ENCODE measurements at places on chromosomes 4 and X. TPM values are rescaled to one million over a fixed set of nuclear protein-coding genes. Genes with fewer than 3 reads are reported as not detected.

DNA sequence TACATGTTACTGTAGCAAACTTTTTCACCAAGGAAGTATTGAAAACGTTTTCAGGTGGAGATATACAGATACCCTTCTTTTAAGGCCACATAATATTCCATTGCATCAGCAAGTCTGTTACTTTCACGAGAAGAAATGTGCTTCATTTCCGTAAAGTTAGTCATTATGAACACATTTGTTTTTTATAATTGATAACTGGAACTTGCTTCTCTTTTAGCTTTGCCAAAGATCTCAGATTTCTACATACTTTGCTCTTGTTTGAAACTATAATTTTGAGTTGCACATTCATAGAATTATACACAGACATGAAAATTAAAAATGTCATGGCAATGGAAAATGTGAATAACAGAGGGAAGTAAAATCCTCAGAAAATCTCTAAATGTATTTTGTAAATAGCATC is 128.7 kb upstream of the GIMD1 start:
- no peak for DNase-seq

- no peak for DNase-seq
Measured at GRCh38 chrX:27057883-27058282, 405.3 kb downstream of the PPP4R3C start.

GRCh38 chr4:31069151-31069550 is 349.0 kb downstream of the PCDH7 start:
- no peak for DNase-seq

DNA sequence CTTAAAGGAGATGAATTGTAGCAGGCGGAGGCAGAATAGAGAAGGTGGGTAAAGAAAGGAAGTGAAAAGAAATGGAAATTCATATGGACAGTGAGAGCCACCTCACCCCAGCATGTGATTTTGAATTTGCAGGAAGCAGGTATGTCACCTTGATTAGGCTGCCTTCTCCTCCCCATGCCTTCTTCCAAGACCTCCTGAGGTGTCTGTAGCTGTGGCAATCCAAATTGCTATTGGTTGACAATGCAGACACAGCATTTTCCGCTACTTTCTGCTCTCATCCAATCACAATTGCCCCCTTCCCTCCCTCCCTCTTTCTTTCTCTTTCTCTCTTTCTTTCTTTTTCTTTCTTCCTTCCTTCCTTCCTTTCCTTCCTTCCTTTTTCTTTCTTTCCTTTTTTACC is 38.5 kb downstream of the RAB33B start:
- DNase-seq = no peak

GRCh38 chrX:39907964-39908661 is 189.6 kb downstream of the BCOR start:
- no peak for DNase-seq

GRCh38 chr4:113673450-113673849 is 88.1 kb downstream of the CAMK2D start:
- DNase-seq = peak; percentile 9

DNA sequence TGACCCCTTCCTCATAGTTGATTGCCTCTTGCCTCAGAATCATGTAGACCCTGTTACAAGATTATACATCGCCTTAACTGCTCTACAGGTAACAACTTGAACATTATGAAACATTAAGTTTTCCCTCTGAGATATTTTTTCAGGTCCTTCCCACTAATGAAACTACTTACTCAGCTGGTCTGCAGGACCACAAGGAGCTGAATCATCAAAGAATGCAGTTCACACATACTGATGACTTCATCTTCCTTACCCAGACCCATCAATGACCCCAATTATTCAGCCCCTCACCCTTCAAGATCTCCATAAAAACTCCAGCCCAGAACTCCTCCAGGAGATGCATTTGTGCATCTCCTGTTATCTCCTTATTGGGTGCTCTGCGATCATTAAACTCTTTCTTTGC is 720.9 kb downstream of the RAPGEF2 start:
- no peak for DNase-seq

GRCh38 chr4:186820391-186820891 is 96.8 kb upstream of the FAT1 start:
- no peak for DNase-seq

GRCh38 chr4:132284910-132285426 is 864.1 kb upstream of the PCDH10 start:
- no peak for DNase-seq

- no peak for DNase-seq
Measured at GRCh38 chr4:99447513-99447912, 12.4 kb upstream of the ADH7 start.

DNA sequence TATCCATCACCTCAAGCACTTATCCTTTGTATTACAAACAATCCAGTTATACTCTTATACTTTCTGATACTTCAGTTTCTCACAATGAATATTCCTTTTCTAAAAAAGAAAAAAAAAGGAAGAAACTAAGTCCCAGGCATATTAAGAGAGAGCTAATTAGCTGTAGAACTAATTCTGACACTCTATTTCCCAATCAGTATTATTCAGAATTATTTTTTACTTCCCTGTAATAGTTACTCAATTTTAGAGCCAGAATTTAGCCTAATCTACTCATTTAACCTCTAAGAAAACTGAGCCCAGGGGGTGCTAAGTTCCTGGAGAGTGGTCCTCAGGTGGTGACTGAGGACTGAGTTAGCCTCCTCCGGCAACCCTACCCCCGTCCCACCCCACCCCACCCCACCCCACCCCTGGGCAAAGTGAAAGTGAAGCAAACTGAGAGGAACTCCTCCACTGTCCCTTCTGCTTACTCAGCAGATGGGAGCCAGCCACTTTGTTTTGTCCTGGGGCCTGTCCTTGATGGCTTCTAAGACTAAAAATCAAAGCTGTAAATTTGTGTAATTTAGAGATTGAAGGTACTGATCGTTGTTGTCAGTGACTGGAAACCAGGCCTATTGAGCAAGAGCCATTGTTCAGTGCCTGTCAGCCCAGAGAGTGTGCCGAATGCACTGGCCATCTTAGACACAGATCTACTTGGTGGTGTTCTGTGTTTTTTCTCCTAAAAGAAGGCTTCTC is 162.1 kb downstream of the CBR4 start:
- no peak for DNase-seq

- DNase-seq = no peak
Measured at GRCh38 chr4:120526033-120526432, 396.5 kb downstream of the PRDM5 start.

DNA sequence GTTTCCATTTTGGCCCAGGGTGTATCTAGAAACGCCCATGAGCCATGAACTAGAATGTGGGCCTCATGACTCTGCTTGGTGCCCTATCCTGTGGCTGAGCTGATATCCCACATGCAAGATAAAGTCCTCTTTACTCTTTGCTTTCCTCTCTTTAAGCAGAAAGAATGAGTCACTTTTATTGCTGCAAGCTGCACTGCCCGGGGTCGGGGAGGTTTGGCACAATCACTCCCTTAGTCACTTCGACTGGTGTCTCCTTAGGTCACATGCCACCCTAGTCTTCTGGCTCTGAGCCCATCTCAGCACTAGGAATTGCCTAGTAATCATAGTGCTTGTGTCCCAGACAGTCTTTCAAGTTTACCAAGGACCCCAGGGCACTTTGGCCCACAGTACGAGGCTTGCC is 75.1 kb upstream of the CXorf66 start:
- no peak for DNase-seq

DNA sequence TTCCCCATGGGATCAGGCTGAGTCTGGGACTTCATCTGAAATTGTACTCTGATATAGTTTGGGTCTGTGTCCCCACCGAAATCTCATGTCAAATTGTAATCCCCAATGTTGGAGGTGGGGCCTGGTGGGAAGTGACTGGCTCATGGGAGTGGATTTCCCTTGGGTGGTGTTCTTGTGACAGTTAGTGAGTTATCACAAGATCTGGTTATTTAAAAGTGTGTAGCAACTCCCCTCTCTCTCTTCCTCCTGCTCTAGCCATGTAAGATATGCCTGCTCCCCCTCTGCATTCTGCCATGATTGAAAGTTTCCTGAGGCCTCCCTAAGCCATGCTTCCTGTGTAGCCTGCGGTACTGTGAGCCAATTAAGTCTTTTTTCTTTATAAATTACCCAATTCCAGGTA is 61.0 kb downstream of the RASGEF1B start:
- no peak for DNase-seq

DNA sequence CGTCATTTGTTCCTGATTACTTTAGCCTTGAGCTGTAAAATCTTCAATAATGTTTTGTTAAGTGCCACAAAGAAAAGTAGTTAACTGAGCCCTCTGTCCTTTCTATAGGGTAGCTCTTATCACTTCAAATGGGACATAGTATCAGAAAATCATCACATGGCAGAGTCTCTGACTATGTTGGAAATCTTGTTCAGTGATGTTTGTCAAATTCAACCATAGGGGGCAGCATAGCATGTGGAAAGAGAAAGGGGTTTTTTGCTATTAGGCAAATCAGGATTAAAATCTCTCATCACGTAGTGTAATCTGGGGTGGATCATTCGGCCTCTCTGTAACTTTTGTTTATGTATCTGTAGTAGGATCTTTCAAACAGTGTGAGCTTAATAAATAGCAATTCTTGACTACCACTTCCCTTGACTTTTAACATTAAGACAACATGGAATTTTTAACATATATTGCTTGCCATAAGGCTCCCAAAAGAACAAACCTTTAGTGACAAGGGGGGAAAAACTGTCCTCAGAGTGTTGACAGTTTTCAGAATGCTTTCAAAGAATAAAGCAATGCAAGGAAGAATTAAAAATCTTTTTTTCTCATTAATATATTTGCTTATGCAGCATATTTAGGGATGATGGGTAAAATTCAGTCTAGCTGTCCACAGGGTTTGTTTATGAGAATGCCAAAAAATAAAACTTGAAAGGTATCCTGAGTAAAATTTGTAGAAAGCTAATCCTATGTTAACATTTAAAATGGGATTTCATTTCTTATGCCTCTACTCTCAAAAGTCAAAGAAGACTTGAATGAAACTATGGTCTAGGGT is 127.2 kb downstream of the FBXW7 start:
- peak; percentile 49 for DNase-seq

DNA sequence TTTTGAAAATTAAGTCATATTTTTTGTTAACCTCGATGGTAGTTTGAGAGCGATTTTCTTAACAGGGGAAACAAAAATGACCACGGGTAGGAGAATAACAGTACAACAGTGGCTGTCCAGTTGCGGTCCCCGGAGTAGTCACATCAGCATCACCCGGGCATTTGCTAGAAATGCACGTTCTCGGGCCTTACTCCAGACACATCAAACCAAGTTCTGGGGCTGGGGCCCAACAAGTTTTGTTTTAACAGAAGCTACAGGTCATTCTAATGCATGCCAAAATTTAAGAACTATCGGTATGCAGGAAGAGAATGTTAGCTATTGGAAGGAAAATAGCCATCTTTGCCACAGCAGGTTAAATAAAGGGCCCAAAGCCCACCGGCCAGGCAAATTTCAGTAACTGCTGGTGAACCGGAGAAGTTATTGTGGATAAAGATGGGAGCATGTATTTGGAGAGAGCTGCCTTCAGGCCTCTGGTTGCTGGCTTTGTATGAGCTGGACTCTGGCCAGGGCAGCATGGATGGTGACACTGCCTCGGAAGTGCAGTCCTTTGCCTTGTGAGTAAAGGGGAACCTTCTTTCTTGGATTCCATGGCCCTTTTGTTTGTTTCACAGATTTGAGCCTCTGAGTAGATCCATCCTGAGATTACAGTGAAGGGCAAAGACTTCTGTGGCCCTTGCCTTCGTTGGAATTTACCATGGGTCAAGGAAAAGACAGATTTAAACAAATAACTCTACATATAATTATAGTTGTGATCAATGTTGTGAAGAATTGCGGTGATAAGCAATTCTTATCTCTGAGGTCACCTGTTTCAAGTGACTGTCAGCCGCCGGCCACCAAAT is 62.1 kb downstream of the TBC1D14 start:
- no peak for DNase-seq

DNA sequence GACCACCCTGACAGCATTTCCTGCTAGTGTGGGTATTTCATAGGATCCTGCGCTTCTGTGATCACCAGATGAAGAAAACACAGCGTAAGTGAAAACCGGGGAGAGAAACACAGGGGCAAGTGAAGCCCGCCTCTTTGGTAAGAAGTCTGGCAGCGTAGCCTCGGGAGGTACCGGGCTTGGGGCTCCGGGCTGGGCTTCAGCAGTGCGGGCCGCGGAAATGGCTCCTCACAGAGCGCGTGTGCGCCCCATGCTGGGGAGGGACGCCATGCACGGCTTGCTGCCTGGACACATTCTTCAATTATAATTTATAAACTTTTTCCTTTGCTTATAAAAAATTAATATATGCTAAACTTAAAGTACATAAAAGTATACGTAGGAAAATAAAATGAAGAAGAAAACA is 151.5 kb downstream of the AFAP1 start:
- DNase-seq = no peak

DNA sequence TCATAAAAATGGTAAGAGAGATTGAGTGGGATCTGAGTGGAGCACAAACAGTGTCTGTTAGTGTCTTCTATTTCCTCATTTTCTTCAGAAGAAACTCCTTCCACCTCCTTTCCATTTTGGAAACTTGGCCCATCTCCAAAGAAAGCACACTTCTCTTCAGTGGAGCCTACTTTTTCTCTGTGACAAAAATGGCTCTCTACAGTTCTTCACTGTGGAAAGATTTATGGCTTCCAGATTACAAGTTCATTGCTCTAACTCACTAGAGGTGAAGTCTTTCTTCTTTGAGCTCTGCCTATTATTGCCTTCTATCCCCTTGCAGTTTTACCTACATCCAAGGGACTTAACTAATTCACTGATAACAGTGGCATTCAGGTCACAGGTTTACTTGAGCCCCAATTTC is 325.8 kb downstream of the ANTXR2 start:
- no peak for DNase-seq

GRCh38 chrX:97616883-97617530 is 733.3 kb downstream of the RPA4 start:
- peak; percentile 0 for DNase-seq

DNA sequence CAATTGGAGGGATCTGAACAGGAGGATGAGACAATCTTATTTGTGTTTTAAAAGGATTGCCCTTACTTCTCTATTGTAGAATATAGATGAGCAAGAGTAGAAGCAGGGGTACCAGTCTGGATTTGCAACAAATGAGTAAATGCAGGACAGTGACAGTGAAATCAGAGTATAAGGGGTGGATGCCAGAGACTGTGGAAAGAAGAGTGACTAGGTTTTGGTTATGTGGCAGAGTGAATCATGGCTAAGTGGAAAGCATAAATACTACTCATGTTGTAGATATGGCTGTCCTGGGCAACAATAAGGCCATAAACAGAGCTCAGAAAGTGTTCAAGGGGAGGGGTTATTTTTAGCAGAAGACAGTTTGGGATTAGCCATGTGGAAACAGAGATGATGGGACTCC is 6.0 kb upstream of the VSIG4 start:
- no peak for DNase-seq

Gene MAGEA1
- not detected for total RNA-seq

Gene TMEM255A
- total RNA-seq = not detected

Gene FGFBP2
- 9.9 TPM for total RNA-seq

Gene NUP62CL
- total RNA-seq = 0.65 TPM

Gene RBM46
- total RNA-seq = not detected

Gene SHISA3
- not detected for total RNA-seq

Gene ZNF81
- 7.2 TPM for total RNA-seq

Gene NAA11
- not detected for total RNA-seq

Gene ADH1B
- total RNA-seq = not detected

Gene EDA
- 2.4 TPM for total RNA-seq

Gene PACRGL
- total RNA-seq = 7.0 TPM

Gene VEGFC
- not detected for total RNA-seq

Data from CD8-positive, alpha-beta T cell (primary cell).